T-helper 1 cell (primary cell): ENCODE measurements at places on chromosomes 12 and 14.

DNA sequence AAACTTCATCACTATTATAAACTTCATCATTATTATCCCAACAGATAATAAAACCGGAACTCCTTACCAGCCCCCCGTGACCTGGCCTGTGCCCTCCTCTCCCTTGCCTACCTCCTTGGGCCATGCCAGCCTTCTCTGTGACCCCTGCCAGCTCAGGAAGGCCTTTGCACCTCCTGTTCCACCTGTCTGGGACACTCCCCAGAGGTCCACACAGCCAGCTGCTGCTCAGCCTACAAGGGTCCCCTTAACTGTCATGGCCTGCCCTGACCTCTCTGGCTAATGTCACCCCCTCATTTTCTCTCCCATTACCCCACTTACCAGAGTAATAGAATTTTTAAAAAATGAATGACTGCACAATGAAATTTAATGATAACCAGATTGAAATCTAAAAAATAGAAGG is 121.0 kb downstream of the NCOR2 start:
- DNase-seq, result no peak

GRCh38 chr12:124386661-124387527 is 92.0 kb downstream of the RFLNA start:
- no peak for DNase-seq

GRCh38 chr12:130186651-130187268 is 24.5 kb downstream of the FZD10 start:
- no peak for DNase-seq

DNA sequence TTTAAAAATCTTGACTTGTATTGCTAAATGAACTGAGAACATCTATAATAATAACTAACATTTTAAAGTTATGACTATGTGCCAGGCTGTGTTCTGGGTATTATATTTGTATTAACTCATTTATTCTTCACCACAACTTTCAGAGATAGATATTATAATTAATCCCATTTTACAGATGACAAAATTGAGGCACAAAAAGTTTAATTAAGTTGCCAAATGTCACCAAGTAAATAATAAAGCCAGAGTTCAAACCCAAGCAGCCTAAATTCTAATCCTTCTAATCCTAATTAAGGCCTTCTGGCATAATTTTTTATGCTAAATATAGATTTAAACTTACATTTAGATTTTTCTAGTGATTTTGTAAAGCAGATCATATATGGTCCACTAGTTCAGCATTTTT is 17.5 kb upstream of the TUBA1A start:
- no peak for DNase-seq

DNA sequence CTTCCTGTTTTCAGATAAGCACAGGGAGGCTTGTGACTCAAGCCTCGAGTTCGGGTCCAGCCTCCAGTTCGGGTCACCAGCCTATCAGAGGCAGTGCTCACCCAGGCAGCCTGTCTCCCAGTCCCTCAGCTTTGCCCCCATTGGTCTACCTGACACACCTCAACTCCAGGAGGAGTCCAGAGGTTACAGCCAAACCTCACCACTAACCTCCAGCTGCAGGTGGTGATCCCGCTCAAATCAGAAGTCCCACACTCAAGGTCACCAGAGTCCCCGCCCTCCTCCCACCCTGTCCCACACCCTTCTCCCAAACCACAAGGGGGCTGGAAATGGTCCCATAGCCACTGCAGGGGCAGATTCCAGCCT is 42.1 kb downstream of the KDM2B start:
- DNase-seq, result no peak

- no peak for DNase-seq
These were observed 43.6 kb upstream of the TRIM9 start for GRCh38 chr14:51138404-51139103.

DNA sequence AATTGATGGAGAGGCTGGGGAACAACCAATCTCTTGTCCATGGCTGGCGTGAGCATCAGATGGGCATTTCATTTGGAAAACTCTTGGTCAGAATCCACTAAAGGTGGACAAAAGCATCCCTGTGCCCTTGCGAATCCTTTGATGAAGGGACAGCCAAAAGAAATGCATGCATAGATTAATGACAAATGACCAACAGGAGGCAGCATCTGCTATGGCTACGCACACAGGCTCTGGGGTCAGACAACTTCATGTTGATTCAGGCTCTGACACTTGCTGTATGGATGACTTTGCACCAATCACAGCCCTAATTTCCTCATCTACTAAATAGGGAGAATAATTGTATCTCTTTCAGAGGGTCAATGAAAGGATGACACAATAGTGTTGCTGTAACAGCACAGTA is 117.5 kb downstream of the ASCL4 start:
- DNase-seq, result no peak

GRCh38 chr12:94690198-94690771 is 39.9 kb upstream of the TMCC3 start:
- DNase-seq, result no peak

GRCh38 chr12:16346958-16347357 is 487 bp upstream of the MGST1 start:
- no peak for DNase-seq

- DNase-seq, result no peak
These were observed 50.1 kb downstream of the TMX1 start for GRCh38 chr14:51290132-51290531.

DNA sequence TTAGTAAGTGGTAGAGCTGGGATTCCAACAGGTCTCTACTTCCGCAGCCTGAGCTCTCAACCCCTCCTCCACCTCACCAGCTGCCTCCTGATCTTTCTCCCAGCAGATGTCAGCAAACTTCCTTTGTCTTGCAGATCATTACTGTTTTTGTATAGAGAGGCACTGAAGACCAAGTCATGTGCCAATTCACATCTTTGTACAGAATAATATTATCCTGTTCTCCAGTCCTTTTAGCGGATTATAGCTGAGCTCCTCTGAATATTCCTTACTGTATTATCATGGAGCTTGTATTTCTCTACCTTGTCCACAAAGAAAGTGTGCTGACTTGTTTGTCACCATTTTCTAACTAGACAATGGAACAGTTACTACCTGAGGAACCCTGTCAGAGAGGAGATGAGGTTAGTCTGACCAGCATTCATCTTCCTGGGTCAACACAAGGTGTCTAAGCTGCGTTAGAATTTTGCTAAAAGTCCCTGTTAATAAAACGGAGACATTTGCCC is 142.3 kb upstream of the ARHGAP5 start:
- DNase-seq, result no peak

GRCh38 chr12:4388032-4388431 is 8.5 kb upstream of the FGF23 start:
- DNase-seq, result no peak

DNA sequence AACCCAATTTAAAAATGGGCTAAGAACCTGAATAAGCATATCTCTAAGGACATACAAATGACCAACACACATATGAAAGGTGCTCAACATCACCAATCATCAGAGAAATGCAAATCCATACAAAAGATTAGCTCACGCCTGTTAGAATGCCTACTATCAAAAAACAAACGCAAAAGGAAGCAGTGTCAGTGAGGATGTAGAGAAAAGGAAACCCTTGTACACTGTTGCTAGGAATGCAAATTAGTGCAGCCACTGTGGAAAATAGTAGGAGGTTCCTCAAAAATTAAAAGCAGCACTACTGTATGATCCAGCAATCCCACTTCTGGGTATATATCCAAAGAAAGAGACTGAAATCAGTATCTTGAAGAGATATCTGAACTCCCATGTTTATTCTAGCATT is 133.0 kb downstream of the CPNE8 start:
- DNase-seq, result no peak

DNA sequence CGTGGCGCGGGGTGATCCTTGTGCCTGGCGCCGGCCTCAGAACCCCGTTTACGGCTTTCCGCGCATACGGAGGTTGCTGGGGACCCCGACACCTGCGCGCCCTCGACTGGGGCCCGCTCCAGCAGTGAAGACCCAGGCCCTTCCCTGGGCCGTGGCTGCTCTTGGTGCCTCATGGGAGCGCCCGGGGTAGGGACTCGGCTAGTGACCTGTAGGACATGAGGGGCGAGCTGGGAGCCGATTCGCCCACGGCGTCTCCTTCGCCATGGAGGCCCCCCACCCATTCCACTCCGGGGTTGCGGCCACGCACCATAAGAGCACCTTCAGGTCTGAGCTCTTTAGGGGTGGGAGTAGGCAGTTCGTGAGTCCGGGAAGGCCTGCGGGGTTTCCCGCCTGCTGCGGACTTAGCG is 14.2 kb upstream of the PAX9 start:
- no peak for DNase-seq
